ENCODE measurements at places on chromosomes 2 and 18.

DNA sequence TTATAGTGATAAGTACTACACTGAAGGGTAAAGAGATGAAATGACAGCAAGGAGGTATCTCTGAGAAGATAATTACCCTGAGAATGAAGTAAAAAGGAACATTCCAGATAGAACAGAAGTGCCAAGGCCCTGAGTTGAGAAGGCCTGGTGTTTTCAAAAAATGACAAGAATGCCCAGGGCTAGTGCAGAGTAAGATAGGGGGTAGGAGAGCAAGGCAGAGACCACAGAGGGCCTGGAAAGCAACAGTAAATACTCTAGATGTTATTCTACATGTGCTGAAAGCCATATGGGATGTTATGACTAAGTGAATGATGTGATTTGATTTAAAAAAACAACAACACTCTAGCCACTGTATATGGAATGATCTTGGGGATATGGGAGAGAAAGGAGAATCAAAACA lies 52.3 kb downstream of the BAZ2B start:
- no peak for DNase-seq

GRCh38 chr18:5899835-5900234 lies 4.5 kb upstream of the TMEM200C start:
- no peak for DNase-seq

DNA sequence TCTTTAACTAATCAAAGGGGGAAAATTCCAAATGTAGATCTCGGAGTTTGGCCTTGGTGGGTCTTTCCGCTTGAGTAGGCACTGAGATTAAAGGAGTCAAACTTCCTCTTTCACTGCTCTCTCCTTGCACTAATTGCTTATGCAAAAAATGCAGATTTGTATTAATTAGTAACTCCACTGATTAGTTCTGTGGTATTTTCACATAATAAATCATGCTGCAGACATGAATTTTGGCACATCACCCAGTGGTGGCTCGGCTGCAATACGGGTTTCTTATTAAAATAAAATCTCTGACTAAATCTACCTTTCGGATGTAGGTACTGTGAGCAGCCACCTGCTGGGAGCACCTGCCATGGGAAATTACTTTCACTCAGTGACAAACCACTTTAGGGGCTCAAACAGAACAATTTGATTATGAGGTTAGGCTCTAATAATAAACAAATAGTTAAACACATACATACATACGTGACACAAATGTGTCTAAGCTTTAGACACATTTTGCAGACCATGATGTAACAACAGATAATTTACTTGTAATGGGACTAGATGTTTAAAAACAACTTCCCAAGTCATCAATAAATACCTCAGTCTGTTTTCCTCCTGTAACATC lies 6.4 kb upstream of the NEUROD1 start:
- no peak for DNase-seq

DNA sequence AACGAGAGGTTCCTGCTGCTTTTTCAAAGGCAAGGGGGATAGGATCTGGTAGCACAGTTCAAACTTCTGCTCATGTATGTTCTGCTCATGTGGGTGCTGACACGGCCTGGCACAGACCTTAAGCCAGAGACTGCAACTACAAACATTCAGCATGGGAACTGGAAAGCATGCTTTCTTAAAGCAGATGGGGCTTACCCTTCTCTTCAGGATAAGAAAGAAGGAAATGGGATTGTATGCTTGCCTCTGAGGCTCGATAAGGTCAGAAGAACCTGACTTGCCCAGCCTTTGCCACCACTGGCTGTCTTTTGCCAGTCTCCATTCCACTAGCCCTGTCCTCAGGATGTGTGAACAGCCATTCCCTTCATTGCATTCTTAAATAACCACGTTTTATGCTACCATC lies 10.7 kb downstream of the DOCK10 start:
- DNase-seq, result no peak

GRCh38 chr2:176613323-176613987 lies 344.2 kb downstream of the MTX2 start:
- DNase-seq, result no peak

DNA sequence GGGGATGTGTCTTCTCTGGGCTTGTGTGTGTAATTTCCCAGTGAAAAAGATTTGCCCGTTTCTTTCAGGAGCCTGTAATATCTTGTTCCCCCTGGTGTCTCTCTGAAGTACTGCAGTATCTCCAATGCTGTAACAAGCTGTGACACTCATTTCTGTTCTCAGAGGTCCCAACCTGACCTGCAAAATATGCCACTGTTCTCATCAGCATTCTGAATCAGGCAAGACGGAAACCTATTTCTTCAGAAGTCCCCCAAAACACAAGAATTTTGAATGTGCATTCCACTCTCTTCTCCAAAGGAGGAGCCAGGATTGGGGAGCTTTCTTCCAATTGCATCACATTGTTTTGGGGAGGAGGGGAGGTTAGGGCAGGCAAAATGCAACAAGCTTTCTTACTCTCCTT lies 77.0 kb upstream of the CNGA3 start:
- DNase-seq, result no peak

DNA sequence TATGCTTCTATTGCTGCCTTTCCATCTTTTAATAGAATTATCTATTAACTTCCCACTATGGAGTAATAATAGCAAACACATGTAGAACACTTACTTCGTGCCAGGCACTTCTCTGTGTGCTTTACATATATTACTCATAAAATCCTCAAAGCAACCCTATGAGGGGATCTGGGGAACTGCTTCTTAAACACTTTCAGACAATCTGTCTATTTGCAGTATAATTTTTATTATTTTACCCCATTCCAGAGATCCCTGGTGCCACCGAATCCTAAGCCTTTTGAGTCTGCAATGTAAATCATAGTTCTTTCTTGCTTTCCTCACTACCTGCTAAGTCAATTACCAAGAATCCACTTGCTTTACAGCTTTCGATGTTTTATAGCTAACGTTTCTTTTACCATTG lies 25.6 kb upstream of the GCFC2 start:
- no peak for DNase-seq

DNA sequence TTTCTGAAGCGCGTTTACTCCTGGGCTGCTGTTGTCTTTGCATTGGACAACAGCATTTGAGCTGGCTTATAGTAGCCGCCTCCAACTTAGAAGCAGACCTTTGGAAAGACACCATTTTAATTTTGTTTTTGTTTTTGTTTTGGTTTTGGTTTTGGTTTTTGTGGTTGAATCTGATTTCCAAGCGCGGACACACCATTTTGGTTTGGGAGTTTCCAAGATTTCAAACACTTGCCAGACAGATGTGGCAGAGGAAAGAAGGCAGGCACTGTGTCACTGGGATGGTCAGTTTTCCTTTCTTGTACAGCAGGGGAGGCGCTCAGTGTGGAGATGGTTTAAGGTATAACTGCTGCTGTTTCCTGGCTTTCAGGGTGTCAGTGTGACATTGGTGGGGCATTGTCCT lies 126.8 kb downstream of the LAMA3 start:
- no peak for DNase-seq

GRCh38 chr2:26706616-26707473 lies 14.3 kb downstream of the KCNK3 start:
- no peak for DNase-seq

DNA sequence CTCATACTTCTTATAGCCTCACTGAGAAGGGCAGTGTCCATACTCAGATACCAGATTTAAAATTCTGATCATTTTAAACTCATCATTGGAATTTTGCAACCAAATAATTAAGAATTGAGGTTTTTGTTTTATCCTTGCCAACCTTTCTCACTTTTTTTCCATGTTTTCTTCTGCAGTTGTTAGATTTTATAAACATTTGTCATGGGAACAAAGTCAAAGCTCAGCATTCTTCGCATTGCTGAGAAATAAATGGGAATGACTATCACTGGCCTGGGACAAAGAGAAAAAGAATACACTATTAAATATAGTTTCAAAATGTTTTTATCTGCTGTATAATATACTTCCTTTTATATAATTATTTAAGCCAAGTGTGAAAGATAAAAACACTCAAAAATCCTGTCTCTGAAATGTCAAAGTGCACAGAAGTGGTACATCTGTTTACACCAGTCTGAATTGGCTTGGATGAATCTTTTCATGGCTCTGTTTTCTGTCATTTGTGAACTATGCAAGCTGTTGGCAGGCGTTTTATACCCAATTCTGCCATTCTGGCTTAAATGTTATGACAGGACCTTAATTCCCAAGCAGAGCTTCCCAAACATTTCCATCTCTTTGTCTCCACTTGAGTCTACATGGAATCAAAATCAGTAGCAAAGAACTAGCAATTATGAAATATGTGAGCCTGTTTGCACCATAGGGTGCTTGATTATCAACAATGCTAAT lies 249.3 kb upstream of the SYT4 start:
- no peak for DNase-seq

DNA sequence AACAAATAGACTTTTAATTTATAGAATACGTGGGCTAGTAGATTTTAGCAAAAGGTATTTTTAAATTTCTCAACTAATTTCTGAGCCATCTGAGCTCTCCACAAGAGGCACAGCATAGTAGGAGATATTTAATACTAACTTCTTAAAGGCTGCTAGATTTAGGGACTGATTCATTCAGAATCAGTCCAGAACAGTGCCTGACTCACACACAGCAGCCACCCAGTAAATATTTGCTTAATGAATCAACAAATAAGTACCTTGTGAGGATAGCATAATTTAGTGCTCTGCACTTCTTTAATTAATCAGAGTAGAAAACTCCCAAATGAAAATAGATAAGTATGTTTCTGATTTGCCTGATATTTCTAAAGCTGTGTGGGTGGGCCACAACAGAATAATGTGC lies 35.6 kb upstream of the SYT4 start:
- no peak for DNase-seq

DNA sequence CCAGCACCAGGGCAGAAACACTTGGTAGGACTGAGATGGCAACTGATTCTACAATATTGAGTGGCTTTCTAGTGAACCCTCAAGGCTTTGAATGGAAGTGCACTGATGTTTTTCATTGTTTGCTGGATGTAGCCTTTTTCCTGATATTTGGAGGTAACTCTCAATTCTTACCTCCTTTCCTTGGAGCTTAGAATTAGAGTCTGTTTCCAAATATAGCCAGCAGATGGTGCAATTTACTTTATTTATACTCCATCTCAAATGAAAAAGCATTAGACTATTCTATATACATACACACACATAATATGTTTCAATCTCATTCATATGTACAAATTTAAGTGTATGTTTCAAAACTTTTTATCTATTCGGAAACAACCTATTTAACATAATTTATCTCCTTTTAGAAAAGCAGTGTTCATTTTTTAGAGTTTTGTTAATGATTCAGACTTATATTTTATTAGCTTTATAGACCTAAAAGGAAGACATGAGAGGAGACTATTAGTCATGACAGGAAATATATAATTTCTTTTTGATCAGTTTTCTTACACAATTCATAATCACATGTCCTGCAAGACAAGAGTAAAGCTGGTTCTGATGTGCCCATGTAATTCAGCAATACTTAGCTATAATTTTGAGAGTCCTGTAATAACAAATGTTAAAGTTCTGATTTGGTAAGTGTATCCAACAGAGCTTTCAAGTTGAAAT lies 124.8 kb downstream of the NUP35 start:
- DNase-seq, result no peak

- DNase-seq, result no peak
Measured at GRCh38 chr2:127527001-127527804, 914 bp upstream of the IWS1 start.

- DNase-seq, result no peak
Measured at GRCh38 chr2:21748501-21748900, 624.7 kb downstream of the TDRD15 start.

DNA sequence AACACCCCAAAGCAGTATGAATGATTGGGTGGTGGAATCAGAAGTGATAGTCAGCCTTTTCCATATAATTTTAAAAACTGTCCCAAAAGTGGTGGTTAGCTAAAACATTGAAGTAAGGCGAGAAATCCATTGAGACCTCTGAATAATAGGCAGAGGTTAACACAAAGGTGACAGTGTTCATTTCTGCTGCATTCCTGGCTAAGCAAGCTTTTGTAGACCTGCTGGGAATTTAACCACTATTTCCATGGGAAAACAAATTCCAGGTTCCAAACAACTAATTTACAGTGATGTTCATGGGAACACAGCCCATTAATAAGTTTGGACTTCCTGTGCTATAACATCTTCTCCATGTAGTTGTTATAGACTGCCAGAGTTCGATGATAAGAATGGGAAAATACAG lies 6.3 kb upstream of the INO80D start:
- no peak for DNase-seq

GRCh38 chr2:239266434-239266766 lies 134.4 kb downstream of the HDAC4 start:
- no peak for DNase-seq

DNA sequence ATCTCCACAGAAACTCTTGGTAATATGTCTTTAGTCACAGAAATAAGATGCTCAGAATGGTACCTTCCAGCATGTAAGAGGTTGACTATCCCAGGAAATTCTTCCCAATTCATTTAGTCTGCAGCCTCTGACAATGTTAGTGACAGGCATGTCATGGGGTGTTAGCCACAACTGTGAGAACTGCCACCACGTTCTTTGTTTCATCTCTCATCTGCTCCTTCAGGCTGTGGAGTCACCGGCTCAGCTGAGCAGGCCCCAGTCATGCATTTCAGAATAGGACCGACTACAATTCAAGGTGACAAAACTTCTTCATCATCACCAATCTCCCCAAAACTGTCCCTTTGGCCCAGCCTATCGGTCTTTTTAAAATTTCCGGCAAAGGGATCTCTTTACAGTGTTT lies 167.5 kb downstream of the AKAIN1 start:
- DNase-seq, result no peak

DNA sequence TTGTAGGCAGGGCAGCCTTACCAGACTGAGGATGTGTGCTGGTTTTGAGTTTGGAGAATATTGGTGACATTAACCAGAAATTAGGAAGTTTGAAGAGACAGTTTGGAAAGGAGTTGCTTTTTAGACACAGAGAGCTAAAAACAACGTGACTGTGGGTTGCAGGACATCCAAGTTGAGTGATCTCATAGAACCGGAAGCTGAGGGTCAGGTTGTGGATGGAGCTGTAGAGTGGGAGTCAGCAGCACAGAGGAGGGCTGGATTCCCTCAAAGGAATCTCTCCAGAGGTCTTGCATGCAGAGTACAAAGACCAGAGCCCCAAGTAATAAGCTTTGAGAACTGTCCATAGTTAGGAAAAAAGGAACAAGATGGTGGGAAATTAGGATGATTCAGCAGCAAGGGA lies 9.3 kb downstream of the MAPRE3 start:
- DNase-seq, result no peak

DNA sequence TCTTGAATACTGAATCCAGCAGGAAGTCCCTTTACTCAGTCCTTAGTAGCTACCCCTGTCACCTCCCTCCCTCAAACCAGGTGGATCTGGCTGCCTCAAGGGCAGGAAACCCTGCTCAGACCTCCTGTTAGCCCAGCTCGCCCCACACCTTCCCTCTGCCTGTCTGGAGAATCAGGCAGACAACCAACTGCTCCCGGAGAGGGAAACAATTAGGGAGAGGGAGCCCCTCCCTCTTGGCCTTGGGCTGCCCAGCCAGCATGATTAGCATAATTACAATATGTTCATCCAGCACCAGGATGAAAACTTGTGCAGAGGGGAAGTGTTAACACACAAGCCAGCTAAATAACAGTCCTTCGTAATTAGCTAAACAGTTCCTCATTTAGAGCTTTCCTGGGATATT lies 185.5 kb downstream of the C1D start:
- no peak for DNase-seq
